ENCODE measurements at places on chromosomes 2 and 18. TPM values are rescaled to one million over a fixed set of nuclear protein-coding genes. Genes with fewer than 3 reads are reported as not detected.

Gene NAPG
- 42.9 TPM for total RNA-seq

Gene MRO
- total RNA-seq, result 1.3 TPM

GRCh38 chr18:76137216-76137615 is 357.8 kb downstream of the ZNF516 start:
- DNase-seq, result no peak

DNA sequence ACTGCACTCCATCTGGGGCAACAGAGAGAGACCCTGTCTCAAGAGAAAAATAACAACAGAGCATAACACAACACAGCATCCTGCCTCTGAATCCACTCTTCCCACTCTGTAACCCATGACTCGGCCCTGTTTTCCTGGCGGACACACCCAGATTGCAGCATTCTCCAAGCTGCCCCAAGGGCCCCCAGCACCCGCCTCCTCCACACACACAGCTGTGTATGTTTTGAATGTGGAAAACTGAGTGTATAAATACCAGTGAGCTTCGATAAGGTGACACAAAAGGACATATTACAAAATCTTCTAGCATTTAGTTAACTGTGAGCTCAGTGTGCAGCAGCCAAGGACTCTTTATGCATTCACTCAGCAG is 13.0 kb downstream of the IMPA2 start:
- no peak for DNase-seq

DNA sequence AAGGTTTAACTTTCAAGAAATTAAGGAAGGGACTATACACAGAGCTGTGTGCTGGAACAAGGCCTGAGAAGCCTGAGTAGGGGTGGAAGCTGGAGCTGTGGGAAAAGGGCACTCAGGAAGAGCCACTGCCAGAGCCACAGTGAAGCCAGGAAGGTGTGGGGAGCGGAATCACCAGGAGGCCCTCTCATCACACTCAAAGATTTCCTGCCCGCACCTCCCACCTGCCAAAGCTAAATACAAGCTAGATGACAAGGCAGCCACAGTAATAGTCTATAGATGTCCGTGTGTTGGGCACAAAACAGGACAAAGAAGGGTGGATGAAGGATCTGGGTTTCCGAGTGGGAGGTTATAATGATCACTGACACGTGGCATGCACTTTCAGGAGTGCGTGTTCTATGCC is 126.0 kb downstream of the ZNF532 start:
- peak; percentile 56 for DNase-seq

GRCh38 chr2:47198985-47199451 is 43.9 kb upstream of the STPG4 start:
- no peak for DNase-seq
